BJ (cell line): ENCODE measurements at places on chromosomes 11 and 22.
A peak's percentile ranks its signal among the peaks of the same experiment; 100 is the strongest.

GRCh38 chr11:59173964-59174663 lies 2.2 kb downstream of the DTX4 start:
- no peak for DNase-seq

DNA sequence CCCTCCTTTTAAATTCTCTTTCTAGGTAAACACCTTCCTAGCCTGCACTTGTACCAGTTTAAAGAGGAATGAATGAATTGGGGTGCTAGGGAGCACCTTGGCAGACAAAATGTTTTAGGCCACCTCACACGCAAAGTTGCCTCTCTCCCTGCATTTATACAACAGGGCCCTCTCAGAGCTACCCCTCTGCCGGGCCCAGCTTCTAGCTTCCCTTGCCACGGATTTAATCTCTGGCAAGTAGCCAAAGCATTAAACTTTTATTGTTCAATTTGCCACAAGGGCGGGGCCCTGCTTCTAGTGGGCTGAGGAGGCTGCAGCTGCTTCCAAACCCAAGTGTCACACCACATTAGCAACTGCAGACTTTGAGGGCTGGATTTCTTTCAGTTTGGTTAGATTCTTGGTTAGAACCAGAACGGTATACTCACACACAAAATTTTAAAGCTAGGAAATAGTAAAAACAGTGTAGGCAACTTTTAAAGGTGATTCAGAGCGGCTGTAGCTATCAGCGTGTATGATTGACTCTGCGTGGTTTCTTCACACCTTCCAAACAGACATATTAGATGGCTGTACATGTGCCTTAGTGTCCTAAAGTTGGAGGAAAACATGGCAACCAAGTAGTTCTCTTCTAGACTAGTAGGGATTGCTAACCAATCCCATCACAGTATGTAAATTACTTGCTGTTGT lies 6.5 kb downstream of the KREMEN1 start:
- DNase-seq: no peak

- no peak for DNase-seq
Measured at GRCh38 chr22:24315367-24315966, 44.8 kb downstream of the SPECC1L start.

- no peak for DNase-seq
Measured at GRCh38 chr11:70429724-70430521, 31.6 kb downstream of the CTTN start.

DNA sequence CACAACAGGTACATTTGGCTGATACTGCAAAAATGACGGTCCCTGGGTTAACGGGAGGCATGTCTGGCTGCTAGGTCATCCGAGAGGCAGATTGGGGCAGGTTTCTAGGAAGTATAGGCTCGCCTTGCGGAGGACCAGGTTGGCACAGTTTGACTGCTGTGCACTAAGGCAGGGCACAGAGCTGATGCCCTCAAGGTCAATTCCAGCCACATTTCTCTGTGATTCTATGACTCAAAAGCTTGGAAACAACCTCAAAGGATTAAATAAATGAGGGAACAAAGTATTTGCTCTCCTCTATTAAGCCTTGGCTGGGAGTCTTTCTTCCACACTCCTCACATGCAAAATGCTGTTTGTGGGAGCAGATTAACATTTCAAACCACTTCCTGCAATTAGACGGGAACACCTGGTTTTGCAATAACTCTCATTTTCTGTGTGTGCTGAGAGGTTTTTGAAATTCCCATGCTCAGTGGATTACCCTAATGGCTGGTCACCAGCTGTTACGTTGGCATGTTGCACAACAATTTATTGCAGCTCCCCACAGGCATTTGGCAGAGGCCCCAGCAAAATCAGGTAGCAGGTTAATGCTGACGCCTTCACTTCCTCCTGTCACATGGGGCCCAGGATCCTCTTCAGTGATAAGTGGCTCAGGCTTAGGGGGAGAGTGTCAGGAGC lies 61.0 kb upstream of the PLET1 start:
- peak; percentile 63 for DNase-seq

DNA sequence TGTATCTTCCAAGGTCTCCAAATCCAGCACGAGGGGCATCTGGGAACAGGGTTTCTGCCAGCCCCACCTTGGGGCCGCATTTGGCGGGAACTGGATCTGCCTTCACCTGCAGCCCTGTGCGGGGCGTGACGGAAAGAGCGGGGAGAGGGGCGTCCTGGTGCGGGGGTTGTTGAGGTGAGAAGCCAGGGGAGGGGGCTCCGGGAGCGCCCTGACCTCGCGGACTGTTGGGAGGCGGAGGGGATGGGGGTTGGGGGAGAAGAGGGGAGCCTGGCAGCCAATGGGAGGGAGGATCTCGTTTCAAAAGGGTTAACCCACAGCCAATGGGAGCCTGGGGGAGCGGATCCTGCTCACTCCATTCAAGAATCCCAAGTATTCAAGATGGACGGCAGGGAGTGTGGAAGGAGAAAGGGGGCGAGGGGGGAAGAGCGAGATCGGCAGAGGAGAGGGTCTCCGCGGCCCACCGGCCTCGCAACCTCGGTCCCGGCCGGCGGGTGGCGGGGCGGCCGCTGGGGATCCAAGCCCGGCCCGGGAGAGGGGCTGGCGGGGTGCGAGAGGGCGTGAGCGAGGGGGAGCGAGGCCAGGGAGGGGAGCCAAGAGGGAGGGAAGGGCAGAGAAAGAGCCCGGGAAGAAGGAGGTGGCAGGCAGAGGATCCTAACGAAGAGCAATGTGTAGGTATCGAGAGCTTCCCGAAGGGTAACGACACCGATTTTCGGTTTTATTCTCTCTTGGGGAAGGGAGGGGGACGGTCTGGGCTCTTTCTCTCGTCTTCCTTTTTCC lies 11.5 kb downstream of the YPEL4 start:
- peak; percentile 51 for DNase-seq

DNA sequence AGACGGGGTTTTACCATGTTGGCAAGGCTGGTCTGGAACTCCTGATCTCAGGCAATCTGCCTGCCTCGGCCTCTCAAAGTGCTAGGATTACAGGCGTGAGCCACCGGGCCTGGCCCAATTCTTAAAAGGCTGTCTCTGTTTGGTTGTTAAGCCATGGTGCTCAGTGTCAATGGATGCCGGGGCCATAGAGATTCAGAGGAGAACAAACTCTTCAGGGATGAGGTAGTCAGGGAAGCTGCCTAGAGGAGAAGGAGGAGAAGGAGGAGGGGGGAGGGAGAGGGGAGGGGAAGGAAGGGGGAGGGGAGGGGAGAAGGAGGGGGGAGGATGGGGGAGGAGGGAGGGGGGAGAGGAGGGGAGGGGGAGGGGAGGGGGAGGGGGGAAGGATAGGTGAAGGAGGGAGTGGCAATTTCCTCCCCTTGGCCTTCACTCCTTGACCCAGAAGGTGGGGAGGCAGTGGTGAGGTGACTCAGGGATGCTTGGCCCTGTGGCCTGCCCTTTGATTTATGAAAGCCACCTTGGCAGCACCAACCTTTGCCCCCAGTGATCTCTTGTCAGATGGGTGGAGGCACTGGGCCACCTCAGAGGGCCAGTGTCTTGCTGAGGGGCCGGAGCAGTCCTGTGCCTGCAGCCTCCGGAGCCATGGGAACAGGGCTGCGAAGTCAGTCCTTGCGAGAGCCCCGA lies at the start of gene C11orf86:
Gene C11orf86 (plus strand): TSS at position 581 of the 681 bp plus-strand sequence. CDS start 59 bp downstream, at position 640.
- no peak for DNase-seq
